ENCODE measurements at places on chromosomes 16 and 17.

DNA sequence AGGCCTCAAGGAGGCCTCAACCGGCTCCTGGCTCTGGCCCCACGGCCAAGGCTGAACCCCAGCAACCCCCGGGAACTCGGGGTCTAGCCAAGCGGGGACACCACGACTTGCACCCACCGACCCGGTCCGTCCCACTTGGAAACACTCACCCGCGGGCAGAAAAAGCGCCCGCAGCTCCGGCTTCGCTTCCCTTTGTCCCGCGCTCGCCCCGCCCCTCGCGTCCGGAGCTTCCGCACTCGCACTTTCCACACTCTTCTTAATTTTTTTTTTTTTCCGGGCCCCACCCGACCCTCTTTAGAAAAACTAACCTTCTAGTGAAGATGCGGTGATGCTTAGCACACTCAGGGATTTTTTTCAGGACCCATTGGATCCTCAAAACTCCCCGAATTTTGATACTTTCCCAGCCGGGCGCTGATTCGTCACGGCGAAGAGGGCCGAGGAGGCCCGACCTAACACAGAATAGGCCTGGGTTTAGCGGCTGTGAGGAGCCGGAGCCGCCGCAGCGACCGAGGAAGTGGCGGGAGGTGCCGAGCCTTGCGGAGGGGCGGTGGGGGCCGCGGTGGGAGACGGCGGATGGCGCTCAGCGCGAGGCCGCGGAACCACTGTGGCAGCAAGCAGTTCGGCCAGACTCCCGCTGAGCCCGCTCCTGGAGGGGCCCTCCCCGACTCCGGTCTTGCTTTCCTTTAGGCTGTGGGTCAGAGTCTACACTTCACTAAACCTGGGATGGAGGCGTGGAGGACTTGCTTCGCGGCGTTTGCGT, at the start of gene SMARCE1:
SMARCE1 (minus strand) TSS at position 195 of the 760 bp plus-strand sequence. CDS start 2,016 bp downstream, outside the sequence.
- DNase-seq: peak; percentile 46

DNA sequence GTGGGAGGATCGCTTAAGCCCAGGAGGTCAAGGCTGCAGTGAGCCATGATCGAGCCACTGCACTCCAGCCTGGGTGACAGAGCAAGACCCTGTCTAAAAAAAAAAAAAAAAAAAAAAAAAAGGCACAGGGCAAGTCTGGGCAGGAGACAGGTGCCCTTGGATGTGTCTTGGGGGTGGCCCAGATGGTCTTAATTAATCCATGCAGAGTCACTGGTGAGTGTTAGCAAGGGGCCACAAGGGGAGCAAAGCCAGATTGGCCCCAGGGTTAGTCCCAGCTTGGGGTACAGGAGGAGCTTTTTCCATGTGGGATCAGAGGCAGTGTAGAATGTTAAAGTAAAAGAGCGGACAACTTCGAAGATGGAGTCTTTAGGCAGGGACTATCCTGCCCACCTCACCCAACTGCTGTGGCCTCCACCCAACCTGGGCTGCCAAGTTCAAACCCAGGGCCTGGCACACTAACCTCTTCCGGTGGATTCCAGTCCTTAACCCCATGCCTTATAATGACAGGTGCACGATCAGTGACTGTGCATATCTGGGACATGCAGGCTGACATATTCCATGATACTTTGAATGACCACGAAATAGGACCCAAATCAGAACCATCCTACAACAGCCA, 32.2 kb upstream of the MFSD6L start:
- no peak for DNase-seq

GRCh38 chr16:50011707-50012106, 13.3 kb upstream of the CNEP1R1 start:
- DNase-seq: no peak

GRCh38 chr16:13376174-13376573, 474.8 kb downstream of the SHISA9 start:
- DNase-seq: no peak

DNA sequence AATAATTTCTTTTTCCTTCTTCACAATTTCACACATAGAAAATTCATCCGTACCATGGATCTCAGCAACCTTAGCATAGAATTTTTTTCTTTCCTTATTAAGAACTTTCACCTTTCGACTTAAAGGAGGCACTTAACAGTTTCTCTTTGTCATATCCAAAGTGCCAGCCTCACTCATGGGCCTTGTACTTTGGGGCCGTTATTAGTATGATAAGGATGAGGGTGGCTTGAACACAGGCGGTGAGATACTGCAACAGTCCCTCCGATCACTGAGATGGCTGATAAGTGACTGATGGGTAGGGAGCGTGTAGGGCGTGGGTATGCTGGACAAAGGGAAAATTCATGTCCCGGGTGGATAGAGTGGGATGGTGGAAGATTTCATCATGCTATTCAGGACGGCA, 85.3 kb downstream of the OR1D5 start:
- no peak for DNase-seq

DNA sequence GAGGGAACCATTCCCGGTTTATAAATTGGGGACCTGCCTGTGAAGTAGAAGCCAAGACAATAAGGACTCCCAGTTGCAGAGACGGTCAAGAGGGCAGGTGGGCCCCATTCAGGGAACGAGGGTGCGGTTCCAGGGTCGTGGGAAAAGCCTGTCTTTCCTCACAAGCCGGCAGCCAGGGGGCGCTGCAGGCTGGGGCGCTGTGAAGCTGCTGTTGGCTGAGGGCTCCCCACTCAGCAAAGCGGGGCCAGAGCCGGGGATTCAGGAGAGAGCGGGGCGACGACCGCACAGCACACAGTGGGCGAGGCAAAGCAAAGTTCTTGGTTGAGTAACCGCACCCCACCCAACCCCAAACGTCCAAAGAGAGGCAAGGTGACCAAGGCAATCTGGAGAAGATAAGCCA, 24.9 kb downstream of the CDRT15 start:
- DNase-seq: no peak

DNA sequence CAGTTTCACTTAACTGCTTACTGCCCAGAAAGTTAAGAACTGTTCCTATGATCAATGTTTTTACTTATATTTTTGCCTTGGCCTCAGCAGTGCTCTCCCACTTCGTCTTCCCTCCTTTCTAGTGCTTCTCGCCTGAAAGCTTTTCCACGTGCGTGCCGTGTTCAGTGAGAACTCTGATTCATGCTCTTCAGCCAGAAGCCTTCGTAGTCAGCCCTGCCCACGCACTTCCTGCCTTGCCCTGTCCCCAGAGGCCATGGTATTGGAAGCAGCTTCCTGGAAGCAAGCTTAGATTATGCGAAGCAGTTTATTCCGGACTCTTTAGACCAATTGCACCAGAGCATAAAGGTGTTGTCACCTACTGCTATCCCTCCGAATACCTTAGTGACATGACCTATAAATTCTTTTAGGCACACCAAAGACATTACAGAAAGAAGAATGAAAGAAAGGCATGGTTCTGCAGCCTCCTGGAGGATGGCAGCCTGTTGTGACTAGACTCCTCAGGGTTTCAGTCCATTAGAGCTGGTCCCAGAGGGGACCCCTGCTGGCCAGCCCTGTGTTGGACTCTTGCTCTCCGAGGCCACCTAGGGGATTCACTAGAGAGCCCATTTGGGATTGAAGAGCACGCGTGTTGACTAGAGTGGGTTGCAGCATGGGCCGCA, 105.2 kb downstream of the RPTOR start:
- DNase-seq: no peak

- no peak for DNase-seq
These were observed 11.1 kb upstream of the MMP2 start for GRCh38 chr16:55467898-55468297.

- no peak for DNase-seq
These were observed 93.4 kb upstream of the CCL2 start for GRCh38 chr17:34161690-34162089.

- DNase-seq: no peak
These were observed 3.4 kb upstream of the RASD1 start for GRCh38 chr17:17499402-17500145.

- DNase-seq: no peak
These were observed 3.2 kb downstream of the DEXI start for GRCh38 chr16:10938796-10939648.

- no peak for DNase-seq
These were observed 114.0 kb upstream of the GOT2 start for GRCh38 chr16:58847902-58848661.

DNA sequence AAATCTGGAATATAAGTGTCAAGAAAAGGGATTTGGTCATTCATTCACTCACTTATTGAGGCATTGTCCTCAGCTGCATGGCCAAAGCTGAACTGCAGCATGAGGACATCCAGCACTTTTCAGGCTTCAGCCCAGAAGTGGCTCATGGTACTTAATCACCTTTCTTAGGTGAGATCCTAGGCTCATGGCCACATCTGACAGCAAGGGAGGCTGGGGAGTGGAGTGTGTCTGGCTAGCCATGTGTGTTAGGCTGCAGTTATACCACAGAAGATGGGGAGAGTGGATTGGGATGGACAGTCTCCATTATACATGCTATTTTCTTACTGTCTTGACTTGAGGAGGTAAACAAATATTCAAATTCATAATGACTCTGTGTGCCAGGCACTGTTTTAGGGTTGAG, 68.8 kb downstream of the SHISA6 start:
- DNase-seq: no peak

DNA sequence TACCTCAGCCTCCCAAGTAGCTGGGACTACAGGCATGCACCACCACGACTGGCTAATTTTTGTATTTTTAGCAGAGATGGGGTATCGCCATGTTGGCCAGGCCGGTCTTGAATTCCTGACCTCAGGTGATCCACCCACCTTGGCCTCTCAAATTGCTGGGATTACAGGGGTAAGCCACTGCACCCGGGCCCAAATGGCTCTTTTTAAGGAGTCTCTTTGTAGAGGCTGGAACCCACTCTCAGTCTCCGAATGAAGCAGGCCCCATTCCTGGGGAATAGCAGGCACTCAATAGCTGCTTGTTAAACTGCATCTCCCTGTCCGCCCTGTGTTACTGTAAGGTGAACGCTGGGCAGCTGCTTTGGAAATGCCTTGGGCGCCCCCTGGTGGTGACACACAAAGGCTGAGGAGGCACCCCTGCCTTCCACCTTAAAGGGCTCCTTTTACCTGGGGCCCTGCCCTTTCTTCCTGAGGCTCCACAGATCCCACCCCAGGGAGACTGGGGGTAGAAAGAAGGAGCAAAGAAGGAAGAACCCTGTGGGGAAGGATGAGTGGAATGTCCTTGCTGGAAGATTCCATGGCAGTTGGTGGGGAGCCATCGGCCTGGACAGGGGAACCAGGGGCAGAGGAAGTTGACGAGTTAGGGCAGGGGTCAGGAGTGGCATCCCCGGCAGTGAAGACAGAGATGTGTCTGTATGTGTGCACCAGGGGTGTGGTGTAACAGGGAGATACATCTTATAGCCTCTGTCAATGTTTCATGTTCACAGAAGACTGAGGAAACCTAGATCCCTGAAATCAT, 6.1 kb upstream of the SP2 start:
- peak; percentile 18 for DNase-seq

DNA sequence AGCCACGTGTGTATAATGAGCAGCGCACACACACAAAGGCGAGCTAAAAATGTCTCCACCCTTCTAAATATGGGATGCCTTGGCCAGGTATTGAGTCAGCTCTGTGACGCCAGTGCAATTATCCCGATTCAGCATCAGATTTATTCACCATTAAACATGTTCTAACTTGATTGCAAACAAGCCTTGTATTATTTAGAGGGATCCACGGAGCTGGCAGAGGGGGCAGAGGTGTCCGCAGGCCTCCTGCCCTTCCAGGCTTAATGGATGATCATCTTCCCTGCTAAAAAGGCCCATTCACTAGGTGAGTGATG, 591.7 kb downstream of the MAF start:
- peak; percentile 48 for DNase-seq

DNA sequence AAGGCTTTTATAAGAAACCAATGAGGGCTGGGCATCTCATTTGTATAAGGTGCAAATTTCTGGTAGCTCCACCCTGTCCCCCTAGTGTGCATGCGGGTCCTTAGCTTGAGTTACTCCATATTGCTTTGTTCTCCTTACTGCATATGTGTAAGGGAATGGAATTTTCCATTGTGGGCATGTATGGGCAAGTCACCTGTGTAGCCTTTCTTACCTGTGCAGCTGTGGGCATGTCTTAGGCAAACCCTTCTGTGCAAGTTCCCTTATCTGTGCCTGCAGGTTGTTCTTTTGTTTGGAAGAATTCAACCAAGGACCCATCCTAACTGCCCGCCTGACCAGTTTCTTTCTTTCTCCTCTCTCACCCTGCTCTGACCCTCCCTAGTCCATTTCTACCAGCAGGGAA, 122.8 kb upstream of the HS3ST4 start:
- no peak for DNase-seq

DNA sequence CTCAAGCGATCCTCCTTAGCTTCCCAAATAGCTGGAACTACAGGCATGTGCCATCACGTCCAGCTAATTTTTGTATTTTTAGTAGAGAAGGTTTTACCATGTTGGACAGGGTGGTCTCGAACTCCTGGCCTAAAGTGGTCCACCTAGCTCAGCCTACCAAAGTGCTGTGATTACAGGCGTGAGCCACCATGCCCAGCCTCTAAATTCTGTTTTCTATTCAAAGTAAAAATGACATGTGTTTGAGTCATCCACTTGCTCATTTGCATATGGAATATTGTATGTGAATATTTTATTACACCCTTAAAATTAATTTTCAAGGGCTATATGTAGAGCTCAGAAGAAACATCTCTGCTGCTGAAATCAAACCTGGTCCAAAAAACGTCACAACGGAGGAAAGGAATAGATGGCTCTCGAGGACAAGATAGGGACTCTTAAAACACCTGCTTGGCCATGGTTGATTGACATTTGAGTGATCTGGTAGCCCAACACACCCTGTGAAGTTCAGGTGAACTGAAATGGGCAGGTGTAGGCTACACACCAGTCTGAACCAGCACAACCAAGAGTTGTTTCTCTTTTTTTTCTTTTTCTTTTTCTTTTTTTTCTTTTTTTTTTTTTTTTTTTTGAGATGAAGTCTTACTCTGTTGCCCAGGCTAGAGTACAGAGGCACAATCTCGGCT, 51.1 kb downstream of the SF3B3 start:
- DNase-seq: no peak

- DNase-seq: no peak
These were observed 8.6 kb upstream of the LHX1 start for GRCh38 chr17:36928471-36929345.

DNA sequence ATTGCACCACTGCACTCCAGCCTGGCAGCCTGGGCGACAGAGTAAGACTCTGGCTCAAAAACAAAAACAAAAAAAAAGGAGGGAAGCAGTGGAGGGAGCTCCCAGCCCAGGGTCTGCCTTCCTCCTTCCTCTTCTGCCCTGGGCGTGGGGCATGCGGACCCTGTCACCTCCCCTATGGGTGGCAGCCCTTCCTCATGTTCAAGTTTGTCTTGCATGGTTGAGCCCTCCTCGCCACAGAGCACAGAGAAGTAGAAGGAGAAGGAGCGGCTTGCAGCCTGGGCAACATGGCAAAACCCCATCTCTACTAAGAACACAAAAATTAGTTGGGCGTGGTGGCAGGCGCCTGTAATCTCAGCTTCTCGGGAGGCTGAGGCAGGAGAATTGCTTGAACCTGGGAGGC, 21.4 kb upstream of the TIMP2 start:
- no peak for DNase-seq

- DNase-seq: no peak
These were observed 6.9 kb downstream of the SLC16A3 start for GRCh38 chr17:82235775-82236141.

All from NCI-H1417 treated with DMSO at 0.1 percent for 48 hours (cell line).